ENCODE measurements at places on chromosomes 4 and X.

DNA sequence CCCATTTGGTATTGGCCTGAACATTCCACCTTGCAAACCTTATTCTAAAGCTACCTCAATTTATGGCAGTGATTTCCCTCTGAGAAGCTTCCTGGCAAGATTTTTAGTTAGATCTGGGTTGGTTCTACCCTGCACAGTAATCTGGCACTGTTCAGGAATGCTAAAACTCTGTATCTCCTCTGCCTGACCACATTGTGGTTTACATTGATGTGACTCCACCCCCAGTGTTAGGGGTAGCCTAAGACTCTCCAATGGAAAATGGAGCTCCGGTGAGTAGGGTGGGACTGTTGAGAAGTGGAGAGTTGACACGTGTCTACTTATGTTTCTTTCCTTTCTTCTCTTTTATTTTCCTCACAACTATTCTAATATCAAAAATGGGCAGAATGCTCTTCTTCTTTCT is 45.4 kb downstream of the BMPR1B start:
- no peak for DNase-seq

- no peak for DNase-seq
Measured at GRCh38 chr4:187128222-187128621, 404.6 kb upstream of the FAT1 start.

DNA sequence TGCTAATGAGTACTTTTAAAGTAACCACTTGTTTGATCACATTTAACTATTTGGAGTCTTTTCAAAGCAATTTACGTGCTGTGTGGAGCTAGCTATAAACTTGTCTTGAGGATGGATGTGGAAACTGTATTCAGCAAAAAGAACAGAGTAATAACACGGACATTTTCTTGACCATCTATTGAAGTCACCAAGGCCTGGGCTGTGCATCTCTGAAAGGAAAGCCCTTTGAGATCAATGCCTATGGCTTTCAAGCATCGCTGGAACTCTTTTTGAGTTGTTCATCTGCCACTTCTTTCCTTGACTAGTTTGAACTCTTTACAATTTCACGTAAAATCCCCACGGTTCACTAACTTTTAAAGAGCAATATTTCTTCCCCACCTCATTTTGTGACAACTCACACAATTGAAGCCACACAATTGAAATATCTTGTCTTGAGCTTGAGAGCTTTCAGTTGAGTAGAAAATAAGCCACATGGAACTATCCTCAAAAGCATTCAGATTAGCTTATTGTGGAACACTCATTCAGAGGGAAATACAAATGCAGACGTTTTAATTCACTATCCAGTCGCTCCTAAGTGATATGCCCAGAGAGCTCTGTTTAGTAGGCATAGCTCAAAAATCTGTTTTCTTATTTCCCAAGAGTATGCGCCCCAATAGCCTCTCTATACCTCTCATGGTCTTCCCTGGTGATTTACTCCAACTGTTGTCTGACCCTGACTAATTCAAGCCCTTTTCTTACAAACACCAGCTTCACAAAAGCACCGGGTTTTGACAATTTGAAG is 134.9 kb upstream of the SLITRK2 start:
- DNase-seq: no peak

DNA sequence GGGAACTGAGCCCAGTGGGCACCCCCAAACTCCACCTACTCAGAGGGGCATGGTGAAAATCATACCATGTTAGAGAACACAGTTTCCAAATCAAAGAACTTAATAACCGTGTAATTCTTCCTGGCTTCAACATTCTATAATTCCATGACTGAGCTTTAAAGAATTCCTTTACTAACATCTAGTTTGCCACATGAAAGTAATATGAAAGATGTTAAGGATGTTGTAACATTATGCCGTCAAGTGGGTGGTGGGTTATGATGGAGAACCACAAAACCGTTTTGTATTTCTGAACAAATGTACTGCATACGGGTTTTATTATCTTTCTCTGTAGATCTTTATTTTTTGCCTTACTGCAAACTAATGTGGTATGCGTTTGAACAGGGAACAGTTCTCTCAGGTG is 549.0 kb upstream of the MAGEB2 start:
- DNase-seq: no peak

GRCh38 chrX:139844163-139844562 is 88.7 kb downstream of the ATP11C start:
- DNase-seq: no peak

- DNase-seq: no peak
Measured at GRCh38 chr4:124144238-124144654, 568.3 kb downstream of the ANKRD50 start.

GRCh38 chr4:77159806-77160205 is 2.8 kb downstream of the CCNG2 start:
- DNase-seq: no peak

GRCh38 chr4:26141911-26142638 is 178.7 kb upstream of the RBPJ start:
- DNase-seq: no peak

DNA sequence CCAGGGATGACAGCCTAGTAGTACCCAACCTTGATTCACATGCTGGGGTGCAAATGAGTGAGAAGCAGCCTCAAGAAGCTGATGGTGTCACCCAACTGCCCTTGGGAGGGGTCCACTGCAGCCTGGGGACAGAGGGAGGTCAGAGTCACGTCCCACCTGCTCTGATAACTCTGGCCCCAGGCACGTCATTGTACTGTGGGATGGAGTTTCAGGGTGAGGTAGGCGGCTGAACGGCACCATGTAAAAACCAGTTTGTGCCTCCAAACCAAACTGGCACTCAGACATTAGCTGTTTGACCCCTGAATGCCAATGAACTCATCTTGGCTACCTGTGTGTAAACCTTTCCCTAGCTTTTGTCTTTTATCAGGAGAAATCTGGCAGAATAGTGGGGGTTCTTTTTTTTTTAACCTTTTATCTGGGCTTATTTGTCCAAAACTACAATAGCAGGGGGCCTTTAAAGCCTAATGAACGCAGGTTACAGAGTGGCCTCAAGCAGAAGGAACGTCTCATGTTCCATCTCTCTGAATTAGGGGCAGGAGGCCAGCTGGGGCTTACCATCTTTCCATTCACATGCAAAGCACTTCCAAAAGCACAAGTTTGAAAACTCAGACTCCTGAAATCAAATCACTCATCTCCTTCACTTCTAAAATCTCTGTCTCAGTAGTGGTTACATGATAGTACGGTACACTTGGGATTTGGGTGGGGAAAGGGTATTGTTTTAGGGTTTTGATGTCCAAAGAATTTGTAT is 89.4 kb downstream of the IRF2 start:
- no peak for DNase-seq

GRCh38 chrX:29872831-29873230 is 342.5 kb upstream of the MAGEB2 start:
- DNase-seq: no peak

DNA sequence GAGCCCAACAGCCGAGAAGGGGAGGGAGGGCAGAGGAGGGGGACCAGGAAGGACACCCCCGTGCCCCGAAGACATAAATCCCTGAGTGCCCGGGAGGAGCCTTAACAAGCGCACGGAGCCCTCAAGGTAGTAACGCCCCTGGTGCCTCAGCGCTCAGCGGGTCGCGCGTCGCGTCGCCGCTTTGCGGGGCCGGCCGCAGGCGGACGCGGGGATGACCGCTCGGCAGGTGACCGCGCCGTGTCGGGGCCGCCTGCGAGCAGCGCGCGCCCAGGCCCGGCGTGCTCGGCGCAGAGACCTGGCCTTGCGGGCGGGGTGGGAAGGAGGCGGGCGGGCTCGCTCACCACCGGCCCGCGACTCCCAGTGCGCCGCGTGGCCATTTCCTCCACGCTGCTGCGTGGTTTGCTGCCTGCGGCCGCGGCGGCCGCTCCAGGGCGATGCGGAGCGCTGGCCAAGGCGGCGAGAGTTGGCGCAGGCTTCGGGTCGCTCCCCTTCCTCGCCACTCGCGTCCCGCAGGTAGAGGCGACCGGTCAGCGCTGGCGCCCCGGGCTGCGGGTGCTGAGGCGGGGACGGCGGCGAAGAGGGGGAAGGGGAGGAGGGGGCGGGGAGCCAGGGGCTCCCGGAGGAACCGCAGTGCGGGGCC is 632 bp downstream of the CCSER1 start:
- DNase-seq: no peak

DNA sequence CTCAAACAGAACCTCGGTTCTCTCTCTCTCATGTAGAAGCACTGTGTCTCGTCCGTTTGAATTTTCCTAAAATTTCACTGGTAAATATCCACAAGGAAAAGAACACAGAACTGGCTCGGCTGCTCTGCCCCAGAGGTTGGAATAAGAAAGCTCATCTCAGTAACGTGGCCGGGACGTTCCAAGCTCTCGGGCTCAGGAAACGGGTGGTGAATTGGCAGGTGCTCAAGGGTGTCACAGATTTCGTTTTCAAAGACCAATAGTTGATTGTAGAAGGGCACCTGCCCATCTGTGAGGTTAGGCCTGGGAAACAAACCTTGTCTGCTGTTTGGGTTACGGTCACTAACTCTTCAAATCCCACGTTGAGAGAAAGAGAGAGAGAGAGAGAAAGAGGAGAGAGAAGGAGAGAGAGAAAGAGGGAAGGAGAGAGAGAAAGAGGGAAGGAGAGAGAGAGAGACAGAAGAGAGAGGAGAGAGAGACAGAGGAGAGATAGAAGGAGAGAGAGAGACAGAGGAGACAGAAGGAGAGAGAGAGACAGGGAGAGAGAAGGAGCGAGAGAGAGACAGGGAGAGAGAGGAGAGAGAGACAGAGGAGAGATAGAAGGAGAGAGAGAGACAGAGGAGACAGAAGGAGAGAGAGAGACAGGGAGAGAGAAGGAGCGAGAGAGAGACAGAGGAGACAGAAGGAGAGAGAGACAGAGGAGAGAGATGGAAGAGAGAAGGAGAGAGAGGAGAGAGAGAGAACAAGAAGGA is 106.6 kb downstream of the CRLF2 start:
- no peak for DNase-seq

GRCh38 chr4:139416073-139416673 is 37.7 kb upstream of the RAB33B start:
- DNase-seq: no peak

DNA sequence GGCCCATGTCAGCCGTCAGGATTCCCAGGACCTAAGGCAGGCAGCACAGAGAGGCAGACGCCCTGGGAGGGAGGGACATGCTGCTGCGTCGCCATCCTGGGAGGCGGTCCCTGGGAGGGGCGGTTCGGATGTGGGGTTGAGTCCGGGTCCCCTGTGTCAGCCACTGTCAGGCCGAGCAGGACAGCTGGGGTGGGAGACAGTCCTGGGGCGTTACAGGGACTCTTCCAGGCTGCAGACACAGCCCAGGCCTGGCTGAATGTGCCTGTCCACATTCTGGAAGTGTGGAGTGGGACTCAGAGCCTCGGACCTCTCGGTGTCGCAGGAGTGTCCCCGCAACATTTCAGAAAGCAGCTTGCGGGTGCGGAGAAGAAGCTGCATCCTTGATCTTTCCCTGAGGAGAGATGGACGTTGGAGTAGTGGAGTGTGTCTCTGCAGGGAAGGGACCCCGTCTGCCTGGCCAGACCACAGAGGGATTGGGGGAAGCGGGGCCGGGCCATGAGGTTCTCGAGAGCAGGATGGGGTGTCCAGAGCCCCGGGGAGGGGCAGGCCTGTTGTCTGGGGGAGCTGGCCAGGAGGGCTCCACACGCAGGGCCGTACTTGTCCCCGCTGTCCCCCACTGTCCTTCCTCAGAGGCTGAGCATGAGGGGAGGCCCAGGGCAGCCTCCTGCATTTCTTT is 6.1 kb downstream of the AKAP17A start:
- no peak for DNase-seq

GRCh38 chr4:80407246-80407645 is 71.7 kb downstream of the CFAP299 start:
- no peak for DNase-seq

GRCh38 chr4:36183665-36184393 is 60.5 kb downstream of the ARAP2 start:
- no peak for DNase-seq

DNA sequence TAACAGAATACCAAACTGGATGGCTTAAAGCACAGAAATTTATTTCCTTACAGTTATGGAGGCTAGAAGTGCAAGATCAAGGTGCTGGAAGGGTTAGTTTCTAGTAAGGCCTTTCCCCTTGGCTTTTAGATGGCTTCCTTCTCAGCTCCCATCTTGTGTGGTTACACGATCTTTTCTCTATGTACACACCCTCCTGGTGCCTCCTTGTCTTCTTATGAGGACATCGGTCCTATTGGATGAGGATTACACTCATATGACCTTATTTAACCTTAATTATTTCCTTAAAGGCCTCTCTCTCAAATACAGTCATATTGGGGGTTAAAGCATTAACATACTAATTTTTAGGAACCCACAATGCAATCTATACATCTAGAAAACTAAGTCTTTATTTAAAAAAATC is 787.9 kb upstream of the GALNTL6 start:
- no peak for DNase-seq

Data from activated CD4-positive, alpha-beta T cell treated with anti-CD3 and anti-CD28 coated beads, Interleukin-2, amount 50 U/mL, for 1 hour (primary cell).